Fibroblast of lung (primary cell): ENCODE measurements at places on chromosomes 12 and 14. TPM values are rescaled to one million over a fixed set of nuclear protein-coding genes. Genes with fewer than 3 reads are reported as not detected.
A peak's percentile ranks its signal among the peaks of the same experiment; 100 is the strongest.

ZNF641 gene
- polyA plus RNA-seq, result 3.2 and 4.2 TPM in 2 replicates

DHRS2 gene
- 0.02 and 0.08 TPM in 2 replicates for polyA plus RNA-seq

CATSPERB gene
- polyA plus RNA-seq, result not detected in 2 replicates

SLCO1B1 gene
- polyA plus RNA-seq, result not detected in 2 replicates

ARMH4 gene
- polyA plus RNA-seq, result 6.8 and 18.7 TPM in 2 replicates

SMAGP gene
- 20.5 and 43.7 TPM in 2 replicates for polyA plus RNA-seq

INHBC gene
- polyA plus RNA-seq, result 0.05 TPM in 1 of 2 replicates, not detected in the other

SCNN1A gene
- 0.05 and 0.08 TPM in 2 replicates for polyA plus RNA-seq

FAM161B gene
- polyA plus RNA-seq, result 2.8 and 3.7 TPM in 2 replicates

C12orf54 gene
- polyA plus RNA-seq, result not detected in 2 replicates

ATF7 gene
- 24.7 and 27.4 TPM in 2 replicates for polyA plus RNA-seq

GRCh38 chr12:48924617-48925303, 532 bp downstream of the FKBP11 start:
- no peaks in the 10 kb centered on the region for H3K27me3 ChIP-seq
- peak overlapping the region; percentile 63 for H3K27ac ChIP-seq
- H3K4me1 ChIP-seq, result peaks cover 8% of the 10 kb centered on the region
- peak overlapping the region; percentile 53 for H3K4me3 ChIP-seq
- peak; percentile 52 for DNase-seq

- H3K27ac ChIP-seq, result no peak overlapping the region
- H3K4me1 ChIP-seq, result no peaks in the 10 kb centered on the region
- DNase-seq, result no peak
- H3K4me3 ChIP-seq, result no peak overlapping the region
- no peaks in the 10 kb centered on the region for H3K27me3 ChIP-seq
Measured at GRCh38 chr14:94213021-94213420, 38.9 kb downstream of the PPP4R4 start.

DNA sequence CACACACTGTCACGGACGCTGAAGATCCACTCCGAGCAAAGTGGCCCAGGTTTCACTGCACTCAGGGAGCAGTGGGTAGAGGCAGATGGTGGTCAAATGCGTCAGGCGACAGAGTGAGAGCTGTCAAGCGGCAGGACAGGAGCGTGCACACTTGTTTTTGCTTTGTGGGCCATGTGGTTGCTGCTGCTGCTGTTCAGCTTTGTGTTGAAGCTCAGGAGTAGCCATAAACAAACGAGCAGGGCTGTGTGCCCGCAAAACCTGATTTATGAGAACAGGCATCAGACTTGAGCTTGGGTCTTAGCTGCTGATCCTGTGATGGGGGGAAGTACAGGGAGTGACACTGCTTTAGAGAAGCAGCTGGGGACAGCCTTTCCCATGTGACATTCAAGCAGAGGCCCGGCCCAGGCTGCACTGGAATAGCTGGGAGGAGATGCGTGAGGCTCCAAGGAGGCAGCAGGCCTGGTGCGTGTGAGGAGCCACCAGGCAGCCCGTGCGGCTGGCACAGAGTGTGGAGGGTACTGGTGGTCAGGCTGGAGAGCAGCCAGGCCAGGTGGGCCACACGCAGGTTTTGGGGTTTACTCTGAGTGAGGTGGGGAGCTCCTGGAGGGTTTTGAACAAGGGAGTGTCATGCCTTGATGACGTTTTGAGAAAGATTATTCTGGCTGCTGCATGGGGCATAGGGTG, 31.1 kb upstream of the ASPG start:
- H3K36me3 ChIP-seq, result no peaks in the 10 kb centered on the region
- no peak overlapping the region for H3K4me3 ChIP-seq
- H3K27ac ChIP-seq, result no peak overlapping the region
- no peaks in the 10 kb centered on the region for H3K27me3 ChIP-seq
- H3K4me1 ChIP-seq, result no peaks in the 10 kb centered on the region
- no peak for DNase-seq

DNA sequence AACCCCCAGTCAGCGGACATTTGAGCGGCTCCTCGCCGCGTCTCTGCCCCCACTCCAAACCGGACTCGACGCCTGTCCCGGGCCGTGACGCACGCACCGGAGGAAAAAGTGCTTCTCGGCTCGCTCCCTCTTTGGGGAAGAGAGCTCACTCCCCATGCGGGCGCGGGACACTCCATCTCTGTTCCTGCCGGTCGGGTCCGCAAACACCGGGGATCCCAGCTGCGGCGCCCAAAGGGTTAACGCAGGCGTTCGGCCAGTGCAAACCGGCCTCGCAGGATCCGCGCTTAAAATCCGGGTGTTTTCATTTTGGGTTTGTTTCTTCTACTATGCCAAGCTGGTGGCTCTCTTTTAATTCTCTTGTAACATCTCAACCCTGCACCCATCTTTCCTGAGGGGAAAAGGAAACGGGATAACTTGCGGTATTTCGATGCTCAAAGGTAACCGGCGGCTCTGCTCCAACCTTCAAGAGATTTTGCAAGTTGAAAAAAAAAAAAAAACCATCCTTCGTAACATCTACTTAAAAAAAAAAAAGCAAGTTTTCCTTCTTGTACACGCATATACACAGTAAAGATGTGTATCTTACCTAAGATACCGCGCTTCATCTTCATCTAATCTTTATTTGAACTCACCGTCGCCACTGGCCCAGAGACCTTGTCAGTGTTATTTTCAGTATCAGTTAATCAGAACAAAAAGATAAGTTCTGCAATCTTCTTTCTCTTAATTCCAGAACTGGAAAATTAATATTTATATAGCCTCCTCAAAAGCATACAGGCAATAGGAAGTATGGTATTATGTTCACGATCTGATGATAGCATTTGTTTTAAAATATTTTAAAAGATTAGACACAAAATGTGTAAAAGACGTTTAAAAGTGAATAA, 1.6 kb upstream of the ATP2B1 start:
- no peaks in the 10 kb centered on the region for H3K36me3 ChIP-seq
- peak overlapping the region; percentile 98 for H3K27ac ChIP-seq
- no peaks in the 10 kb centered on the region for H3K27me3 ChIP-seq
- no peaks in the 10 kb centered on the region for H3K4me1 ChIP-seq

DNA sequence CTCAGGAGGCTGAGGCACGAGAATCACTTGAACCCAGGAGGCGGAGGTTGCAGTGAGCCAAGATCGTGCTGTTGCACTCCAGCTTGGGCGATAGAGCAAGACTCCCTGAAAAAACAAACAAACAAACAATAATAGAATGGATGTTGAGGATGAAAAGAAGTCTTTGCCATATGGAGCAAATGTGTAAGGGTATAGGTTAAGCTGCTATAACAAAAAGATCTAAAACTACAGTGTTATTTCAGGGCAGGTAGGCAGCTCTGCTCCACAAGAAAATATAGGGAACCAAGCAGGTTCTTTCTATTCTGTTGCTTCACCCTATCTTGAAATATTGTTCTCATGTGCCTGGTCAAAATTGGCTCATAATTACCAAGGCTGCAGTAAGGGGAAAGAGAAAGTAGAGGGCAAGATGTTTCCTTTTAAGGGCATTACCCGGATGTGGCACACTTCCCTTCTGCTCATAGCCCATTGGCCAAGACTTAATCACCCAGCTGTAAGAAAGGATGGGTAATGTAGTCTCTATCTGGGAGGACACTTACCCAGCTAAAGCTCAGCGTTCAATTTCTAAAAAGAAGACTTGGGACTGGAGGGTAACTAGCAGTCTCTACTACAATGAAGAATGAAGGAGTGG, 23.5 kb downstream of the SDSL start:
- H3K4me1 ChIP-seq, result no peaks in the 10 kb centered on the region
- DNase-seq, result no peak
- no peak overlapping the region for H3K4me3 ChIP-seq
- H3K36me3 ChIP-seq, result no peaks in the 10 kb centered on the region
- no peaks in the 10 kb centered on the region for H3K27me3 ChIP-seq

DNA sequence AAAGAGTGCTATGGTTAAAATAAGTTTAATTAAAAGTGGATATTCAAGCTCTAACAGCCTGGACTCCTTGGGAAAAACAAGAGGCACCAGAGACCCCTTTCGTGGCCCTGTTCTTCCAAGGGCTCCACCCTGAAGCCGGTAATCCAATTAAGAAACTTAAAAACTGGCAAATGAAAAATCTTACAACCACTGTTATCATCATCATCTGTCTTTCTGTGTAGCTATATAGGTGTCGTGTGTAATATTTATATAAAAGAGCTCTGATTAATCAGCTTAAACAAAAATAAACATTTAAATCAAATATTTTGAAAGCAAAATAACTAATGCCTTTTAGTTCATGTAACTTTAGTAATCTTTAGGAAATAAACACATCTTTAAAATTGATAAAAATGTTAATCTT, 4.5 kb downstream of the ATF1 start:
- no peak overlapping the region for H3K4me3 ChIP-seq
- no peaks in the 10 kb centered on the region for H3K36me3 ChIP-seq

GRCh38 chr12:91732086-91732485, 413.6 kb downstream of the BTG1 start:
- H3K27ac ChIP-seq, result no peak overlapping the region
- H3K4me1 ChIP-seq, result no peaks in the 10 kb centered on the region
- H3K36me3 ChIP-seq, result no peaks in the 10 kb centered on the region
- no peak overlapping the region for H3K4me3 ChIP-seq
- peak; percentile 68 for DNase-seq

- DNase-seq, result no peak
- H3K27ac ChIP-seq, result no peak overlapping the region
- H3K36me3 ChIP-seq, result no peaks in the 10 kb centered on the region
- no peaks in the 10 kb centered on the region for H3K27me3 ChIP-seq
- no peaks in the 10 kb centered on the region for H3K4me1 ChIP-seq
Measured at GRCh38 chr14:53606203-53606602, 350.4 kb downstream of the BMP4 start.

- peak; percentile 82 for DNase-seq
- peaks cover 2% of the 10 kb centered on the region for H3K27me3 ChIP-seq
- H3K36me3 ChIP-seq, result no peaks in the 10 kb centered on the region
- no peak overlapping the region for H3K4me3 ChIP-seq
Measured at GRCh38 chr14:100692859-100693558, 33.7 kb upstream of the DLK1 start.

DNA sequence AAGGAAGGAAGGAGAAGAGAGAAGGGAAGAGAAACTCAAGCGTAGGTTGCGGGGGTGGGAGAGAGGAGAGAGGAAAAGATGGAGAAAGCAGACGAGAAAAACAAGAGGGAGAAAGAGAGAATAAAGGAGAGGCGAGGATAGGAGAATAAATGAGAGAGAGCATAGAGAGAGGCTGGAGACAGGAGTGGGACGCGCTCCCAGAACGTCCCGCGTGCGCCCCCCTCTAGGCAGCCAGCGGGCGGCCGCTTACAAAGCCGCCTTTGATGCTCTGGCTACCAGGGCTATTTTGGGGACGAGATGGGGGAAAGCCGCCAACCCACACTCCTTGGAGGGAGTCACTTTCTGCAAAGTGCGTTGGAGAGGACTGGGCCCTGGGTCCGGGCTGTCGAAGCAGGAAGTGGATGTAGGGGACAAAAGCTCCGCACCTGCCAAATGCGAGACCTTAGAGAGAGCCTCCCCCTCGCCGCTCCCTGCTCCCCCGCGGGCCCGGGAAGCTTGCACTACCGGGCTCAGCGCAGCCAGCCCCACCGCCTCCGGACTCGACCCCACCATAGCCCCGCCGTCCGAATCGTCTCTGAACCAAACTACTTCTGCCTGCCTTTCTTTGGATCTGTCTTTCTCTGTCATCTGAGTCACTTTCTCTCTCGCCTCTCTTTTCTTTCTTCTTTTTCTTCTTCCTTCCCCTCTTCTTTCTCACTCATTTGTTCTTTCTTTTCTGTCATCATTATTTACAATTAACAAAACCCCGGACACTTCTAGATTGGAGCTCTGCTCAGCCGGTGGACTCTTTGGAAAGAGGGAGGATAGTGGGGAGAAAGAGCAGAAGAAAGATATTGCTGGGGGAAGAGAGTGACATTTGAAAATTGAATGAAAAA, 8.0 kb downstream of the ASCL1 start:
- no peaks in the 10 kb centered on the region for H3K27me3 ChIP-seq
- no peaks in the 10 kb centered on the region for H3K36me3 ChIP-seq
- H3K4me3 ChIP-seq, result no peak overlapping the region
- H3K4me1 ChIP-seq, result no peaks in the 10 kb centered on the region
- no peak overlapping the region for H3K27ac ChIP-seq
- DNase-seq, result no peak

- H3K27ac ChIP-seq, result no peak overlapping the region
- DNase-seq, result no peak
- no peak overlapping the region for H3K4me3 ChIP-seq
- H3K4me1 ChIP-seq, result no peaks in the 10 kb centered on the region
- no peaks in the 10 kb centered on the region for H3K27me3 ChIP-seq
Measured at GRCh38 chr12:4496145-4496838, 42.4 kb upstream of the RAD51AP1 start.

DNA sequence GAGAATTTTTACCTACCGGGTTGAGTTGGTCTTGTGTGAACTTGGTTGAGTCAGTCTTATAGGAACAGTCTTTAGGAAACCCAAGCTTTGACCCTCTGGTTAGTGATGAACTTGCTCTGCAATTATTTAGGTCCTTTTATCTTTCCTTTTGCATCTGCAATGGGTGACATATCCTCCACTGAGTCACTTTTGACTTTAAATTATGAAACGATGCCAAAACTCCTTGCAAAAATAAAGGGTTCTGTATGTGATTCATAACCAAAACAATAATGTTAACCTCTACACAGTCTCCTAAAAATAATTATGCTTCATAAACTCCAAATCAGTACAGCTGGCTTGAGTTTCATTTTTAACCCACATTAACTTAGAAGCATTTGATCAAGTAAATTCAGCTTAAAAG, 979.4 kb downstream of the GALC start:
- no peaks in the 10 kb centered on the region for H3K36me3 ChIP-seq
- no peaks in the 10 kb centered on the region for H3K4me1 ChIP-seq
- no peak overlapping the region for H3K27ac ChIP-seq
- H3K4me3 ChIP-seq, result no peak overlapping the region

GRCh38 chr12:10497602-10498001, 8.1 kb upstream of the EIF2S3B start:
- H3K27ac ChIP-seq, result no peak overlapping the region
- no peaks in the 10 kb centered on the region for H3K36me3 ChIP-seq
- no peaks in the 10 kb centered on the region for H3K27me3 ChIP-seq
- DNase-seq, result peak; percentile 5
- no peaks in the 10 kb centered on the region for H3K4me1 ChIP-seq
